Dermis microvascular lymphatic vessel endothelial cell (primary cell): ENCODE measurements at places on chromosomes 2 and 18. TPM values are rescaled to one million over a fixed set of nuclear protein-coding genes. Genes with fewer than 3 reads are reported as not detected.

GRCh38 chr2:196183172-196183473 is 11.7 kb upstream of the STK17B start:
- no peak for DNase-seq

- no peak for DNase-seq
Observed at GRCh38 chr2:216905649-216906329, 45.9 kb upstream of the TNP1 start.

The KCNF1 gene
- 3.6 and 8.5 TPM in 2 replicates for total RNA-seq

DNA sequence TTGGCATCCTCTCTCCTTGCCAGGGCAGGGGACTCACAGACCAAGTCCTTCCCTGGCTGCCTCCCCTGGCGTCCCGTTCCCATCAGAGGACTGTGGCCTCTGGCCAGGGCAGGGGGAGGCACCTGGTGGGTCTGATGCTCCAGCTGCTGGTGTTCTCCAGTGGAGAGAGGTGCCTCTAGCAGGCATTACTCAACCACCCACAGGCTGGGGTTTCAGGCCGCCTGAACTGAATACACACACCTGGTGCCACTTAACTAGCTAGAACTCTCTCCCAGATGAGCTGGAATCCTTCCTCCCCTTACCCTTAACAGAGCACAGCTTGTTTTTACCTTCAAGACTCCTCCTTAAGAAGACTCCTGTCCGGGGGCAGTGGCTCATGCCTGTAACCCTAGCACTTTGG is 37.7 kb upstream of the CNGA3 start:
- DNase-seq = no peak

DNA sequence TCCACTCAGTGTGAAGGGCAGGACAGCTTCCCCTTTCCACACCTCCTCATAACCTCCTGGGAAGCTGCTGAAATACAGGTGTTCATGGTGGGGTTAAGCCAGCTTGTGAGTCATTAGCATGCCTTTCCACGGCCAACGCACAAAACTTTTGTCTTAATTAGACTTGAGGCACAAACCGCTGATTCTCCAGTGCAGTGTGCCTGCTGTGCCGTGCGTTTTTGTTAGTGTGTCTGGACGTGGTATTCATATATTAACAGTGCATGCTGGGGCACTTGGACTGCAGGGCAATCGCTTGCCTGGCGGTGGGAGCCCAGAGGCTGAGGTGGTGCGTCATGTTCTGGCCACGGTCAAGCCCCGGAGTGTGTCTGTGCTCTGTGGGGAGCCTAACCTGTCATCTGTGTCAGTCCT is 156.2 kb downstream of the SH3RF3 start:
- DNase-seq = peak; percentile 17

- DNase-seq = no peak
Observed at GRCh38 chr2:189367343-189367742, 73.9 kb upstream of the WDR75 start.

DNA sequence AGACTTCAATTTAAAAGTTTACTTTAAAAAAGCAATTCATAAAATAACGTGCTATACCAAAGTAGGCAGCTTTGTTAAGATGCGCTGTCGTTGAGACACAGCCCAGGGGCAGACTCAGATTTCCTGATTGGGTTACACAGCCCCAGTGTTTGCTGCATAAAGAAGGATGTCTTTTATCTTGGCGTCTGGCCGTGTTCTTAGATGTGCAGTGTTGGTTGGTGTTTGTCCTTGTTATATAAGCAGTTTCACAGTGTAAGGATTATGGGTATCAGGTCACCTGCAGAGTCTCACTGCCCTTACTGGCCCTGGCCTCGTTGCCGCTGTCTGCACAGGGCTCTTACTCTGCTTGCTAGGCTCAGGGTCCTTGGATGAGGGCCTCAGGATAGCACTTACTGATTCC is 108.5 kb downstream of the WDSUB1 start:
- no peak for DNase-seq

DNA sequence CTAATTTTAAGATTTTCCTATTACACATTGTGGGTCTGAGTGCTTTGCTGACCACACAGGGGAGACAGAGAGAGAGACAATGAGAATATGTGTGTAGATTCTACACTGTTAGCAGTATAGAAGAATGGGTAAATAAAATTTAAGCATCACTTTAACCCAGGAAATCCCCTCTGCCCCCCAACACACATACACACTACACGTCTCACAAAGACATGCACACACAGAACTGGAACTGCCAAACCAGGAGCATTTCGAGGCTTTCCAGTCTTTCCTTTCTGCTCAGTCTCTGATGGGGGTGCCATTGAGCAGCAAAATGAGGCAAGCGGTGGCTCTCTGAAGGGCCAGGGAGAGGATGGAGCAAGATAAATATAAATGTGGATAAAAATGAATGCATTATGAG is 2.5 kb downstream of the MERTK start:
- no peak for DNase-seq

DNA sequence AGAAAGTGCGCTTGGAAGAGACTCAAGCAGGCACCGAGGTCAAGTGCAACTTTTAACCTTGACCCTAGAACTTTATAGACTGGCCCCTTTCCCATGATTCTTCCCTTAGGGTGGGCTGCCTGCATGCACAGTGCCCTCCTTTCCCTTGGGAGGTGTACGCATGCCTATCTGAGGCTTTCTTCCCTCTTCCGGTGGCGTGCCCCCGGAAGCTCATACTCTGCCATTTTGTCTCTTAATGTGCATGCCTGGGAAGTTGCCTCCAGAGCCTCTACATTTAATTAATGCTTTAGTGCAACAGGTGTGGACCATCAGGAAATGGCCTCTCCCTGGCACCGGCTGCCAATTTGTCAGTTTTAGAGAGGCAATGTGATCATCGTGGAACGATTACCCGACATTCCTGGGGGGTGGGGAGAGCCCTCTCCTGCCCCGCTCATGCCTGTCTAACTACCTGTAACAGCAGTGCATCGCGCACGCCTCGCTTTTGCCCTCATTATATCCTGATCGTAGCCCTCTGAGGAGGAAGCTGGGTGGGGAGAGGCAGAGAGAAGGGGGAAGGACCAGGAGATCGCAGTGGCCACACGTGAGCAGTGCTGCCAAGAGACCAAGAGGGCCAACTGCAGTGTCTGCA is 194.8 kb downstream of the TFCP2L1 start:
- DNase-seq = no peak

The SETBP1 gene
- 2.3 and 6.4 TPM in 2 replicates for total RNA-seq

DNA sequence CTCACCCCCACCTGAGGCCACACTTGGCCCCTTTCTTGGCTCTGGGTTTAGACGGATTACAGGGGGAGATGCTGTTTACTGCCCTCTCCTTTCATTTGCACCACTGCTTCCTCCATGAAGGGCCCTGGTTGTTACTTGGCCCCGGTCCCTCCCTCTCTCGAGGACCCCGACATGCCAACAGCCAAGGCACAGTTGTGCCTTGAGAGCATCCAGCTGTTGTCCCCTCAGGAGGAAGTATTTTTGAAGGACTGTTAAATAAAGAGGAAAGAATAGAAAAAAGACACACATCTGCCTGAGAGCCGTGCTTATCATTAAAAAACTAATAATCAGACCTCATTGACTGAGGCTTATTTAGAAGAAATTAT is 44.0 kb downstream of the ITGB1BP1 start:
- no peak for DNase-seq

- no peak for DNase-seq
Observed at GRCh38 chr18:67455890-67456501, 60.5 kb downstream of the DSEL start.

DNA sequence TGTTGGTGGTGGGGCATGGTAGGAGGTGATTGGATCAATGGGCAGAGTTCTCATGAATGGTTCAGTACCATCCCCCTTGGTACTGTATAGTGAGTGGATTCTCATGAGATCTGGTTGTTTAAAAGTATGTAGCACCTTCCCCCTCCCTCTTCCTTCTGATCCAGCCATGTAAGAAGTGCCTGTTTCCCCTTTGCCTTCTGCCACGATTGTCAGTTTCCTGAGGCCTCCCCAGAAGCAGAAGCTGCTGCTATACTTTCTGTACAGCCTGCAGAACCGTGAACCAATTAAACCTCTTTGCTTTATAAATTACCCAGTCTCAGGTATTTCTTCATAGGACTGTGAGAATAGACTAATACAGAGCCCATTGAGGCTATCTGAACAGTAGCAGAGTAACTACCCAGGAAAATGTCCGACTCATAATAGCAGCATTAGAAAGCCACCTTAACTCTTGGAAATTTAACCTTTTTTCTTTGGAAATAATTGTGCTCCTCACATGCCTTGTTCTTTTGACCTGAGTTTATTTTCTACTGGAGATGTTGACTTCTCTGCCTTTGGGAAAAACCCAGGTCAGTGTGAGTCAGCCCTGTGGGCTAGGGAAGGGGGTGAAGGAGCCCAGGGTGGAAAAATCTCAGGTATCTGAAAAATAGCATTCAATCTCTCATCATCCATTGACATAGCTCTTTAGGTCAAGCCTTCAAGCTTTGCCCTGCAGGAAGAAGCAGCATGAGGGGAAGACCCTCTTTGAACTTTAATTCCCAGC is 18.1 kb downstream of the CYP1B1 start:
- no peak for DNase-seq

The GCA gene
- total RNA-seq = 4.5 and 7.1 TPM in 2 replicates

DNA sequence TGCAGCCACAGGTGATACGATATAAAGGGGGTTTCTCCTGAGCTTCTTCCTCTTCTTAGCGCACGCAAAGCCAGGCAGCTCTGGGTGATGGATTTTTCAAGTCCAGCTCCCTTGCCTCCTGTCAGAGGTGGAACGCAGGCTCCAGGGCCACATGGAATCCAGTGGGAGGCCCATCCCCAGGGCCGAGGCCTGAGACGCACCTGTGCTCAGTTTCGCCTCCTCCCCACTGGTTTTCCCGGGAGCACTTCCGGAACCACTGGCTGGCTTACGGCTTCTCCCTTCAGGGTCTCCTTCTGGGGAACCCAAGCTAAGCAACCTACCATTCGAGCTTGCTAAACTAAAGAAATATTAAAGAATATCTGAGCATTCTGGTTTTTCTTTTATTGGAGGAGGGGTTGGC is 63.6 kb downstream of the TRAPPC12 start:
- DNase-seq = no peak

GRCh38 chr2:240799033-240799820 is 20.8 kb downstream of the KIF1A start:
- DNase-seq = no peak

GRCh38 chr2:96665083-96665569 is 22.6 kb downstream of the FER1L5 start:
- DNase-seq = peak; percentile 42

DNA sequence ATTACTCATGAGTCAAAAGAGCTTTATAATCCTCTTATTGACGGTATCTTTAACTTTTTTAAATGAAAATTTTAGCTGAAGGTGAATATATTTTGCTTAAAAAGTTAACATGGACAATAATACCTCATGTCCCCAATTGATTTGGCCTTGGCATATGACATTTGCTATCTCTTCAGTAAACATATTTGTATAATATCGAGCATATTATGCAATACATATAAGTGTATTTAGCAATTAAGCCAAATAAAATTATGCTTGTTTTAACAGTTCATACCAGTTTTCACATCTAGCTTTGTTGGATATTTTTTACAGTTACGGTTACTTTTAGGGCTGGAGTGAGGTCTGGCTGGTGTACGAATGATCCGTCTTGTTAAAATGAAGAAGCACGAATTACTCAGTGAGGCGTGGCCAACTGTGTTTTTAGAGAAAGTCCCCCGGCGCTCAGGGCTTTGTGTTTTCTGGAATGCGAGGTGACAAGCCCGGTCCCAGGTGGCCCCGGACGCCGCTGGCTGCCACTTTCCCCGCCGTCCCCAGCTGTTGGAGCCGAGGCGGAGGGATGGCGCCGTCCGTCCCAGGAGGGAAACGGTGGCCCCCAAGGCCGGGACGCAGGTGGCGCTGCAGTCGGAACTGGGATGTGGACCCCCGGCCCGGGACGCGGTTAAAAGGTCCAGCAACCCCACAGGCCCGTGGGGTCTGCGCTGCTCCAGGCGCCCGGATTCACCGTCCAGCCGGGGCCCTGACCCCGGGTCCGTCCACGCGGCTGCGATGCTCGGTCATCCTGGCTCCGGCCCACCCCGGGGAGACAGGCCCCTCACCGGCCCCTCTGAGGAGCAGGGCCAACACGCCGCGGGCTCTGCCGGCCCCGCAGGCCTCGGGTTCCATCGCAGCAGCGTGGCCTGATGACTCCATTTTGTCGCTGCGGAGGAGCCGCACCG is 41.3 kb downstream of the TMEM18 start:
- DNase-seq = no peak

- no peak for DNase-seq
Observed at GRCh38 chr18:38611036-38611964, 1045.7 kb upstream of the CELF4 start.

DNA sequence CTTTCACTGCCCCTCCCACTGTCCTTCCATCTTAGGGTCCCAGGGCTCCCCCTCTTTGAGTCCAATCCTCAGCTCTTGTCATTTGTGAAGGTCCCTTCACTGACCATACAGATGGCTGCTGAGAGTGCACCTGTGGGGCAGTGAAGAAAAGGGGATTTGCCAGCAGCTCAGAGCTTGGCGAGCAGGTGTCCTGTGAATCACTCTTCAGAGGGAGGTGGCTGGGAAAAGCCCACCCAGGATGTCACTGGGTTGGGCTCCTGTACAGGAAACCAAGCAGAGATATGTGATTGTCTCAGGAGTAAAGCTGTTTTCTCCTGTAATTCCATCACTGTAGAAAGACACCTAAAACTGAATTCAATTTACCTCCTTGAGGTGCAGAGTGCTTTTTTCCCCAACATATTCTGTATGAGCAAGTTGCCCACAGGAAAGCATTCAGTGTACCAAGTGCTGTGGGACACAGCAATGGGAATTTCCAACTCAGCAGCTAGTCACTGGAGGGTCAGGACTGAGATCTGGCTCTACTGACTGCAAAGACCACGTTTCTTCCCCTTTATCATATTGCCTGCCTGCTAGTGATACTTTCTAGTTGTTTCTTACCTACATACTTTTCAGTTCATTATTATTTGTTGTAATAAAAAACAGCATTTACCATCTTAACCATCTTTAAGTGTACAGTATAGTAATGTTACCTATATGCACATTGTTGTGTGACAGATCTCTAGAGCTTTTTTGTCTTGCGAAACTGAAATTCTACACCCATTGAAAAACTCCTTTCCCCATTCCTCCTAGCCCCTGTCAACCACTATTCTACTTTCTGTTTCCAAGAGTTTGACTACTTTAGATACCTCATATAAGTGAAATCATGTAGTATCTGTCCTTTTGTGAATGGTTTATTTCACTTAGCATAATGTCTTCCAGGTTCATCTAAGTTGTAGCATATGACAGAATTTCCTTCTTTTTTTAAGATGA is 239.1 kb downstream of the TSN start:
- DNase-seq = no peak
